ENCODE measurements at places on chromosomes 4 and X.

- no peak for DNase-seq
Measured at GRCh38 chr4:155403886-155404285, 27.1 kb upstream of the MAP9 start.

- no peak for DNase-seq
Measured at GRCh38 chrX:13334491-13334890, 14.6 kb upstream of the ATXN3L start.

DNA sequence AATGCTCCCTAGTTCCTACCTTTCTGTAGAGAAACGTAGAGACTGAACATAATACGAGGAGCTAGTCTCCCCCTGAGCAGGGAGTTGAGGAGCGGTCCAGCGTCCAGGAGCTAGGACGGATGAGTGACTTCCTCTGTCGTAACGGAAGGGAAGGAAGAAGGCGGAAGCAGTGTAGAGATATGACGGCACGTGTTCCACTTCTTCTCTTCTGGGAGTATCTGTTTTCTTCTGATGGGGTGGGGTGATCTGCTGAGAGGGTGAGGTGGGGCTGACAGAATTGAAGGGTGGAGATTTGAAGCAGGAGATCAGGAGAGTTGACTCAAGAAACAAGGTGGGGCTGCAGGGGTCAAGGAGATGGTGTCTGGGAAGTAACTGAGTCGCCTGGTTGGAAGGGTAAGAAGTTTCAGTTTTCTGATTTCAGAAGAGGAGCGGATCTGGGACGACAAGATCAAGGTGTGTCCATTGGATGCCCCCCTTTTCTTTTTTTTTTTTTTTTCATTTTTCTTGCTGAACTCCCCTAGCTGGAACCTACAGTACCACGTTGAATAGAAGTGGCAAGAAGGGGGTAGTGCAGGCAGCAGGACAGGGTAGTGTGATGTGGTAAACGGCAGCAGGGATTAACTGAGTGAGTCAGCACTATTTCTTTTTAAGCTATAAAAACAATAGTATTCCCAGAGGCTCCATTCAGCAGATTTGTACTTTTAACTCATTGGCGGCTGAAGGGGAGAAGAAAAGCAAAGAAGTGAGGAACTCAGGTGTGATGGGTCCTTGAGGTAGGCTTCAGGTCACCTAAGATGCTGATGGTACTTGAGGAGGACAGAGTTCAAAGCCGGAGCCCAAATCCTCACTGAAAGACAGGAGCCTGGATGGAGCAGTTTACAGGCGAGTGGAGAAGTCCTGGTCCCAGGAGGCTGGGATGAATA lies 50.8 kb upstream of the SETD7 start:
- no peak for DNase-seq

- DNase-seq, result no peak
Measured at GRCh38 chr4:930028-930551, 2.0 kb downstream of the GAK start.

GRCh38 chr4:7382634-7383014 lies 52.1 kb downstream of the PSAPL1 start:
- no peak for DNase-seq

GRCh38 chr4:28443801-28444412 lies 1583.3 kb downstream of the STIM2 start:
- DNase-seq, result no peak

GRCh38 chrX:75603833-75604232 lies 81.0 kb upstream of the ZDHHC15 start:
- DNase-seq, result no peak

GRCh38 chr4:25875281-25875745 lies 12.5 kb upstream of the SEL1L3 start:
- DNase-seq, result peak; percentile 77

DNA sequence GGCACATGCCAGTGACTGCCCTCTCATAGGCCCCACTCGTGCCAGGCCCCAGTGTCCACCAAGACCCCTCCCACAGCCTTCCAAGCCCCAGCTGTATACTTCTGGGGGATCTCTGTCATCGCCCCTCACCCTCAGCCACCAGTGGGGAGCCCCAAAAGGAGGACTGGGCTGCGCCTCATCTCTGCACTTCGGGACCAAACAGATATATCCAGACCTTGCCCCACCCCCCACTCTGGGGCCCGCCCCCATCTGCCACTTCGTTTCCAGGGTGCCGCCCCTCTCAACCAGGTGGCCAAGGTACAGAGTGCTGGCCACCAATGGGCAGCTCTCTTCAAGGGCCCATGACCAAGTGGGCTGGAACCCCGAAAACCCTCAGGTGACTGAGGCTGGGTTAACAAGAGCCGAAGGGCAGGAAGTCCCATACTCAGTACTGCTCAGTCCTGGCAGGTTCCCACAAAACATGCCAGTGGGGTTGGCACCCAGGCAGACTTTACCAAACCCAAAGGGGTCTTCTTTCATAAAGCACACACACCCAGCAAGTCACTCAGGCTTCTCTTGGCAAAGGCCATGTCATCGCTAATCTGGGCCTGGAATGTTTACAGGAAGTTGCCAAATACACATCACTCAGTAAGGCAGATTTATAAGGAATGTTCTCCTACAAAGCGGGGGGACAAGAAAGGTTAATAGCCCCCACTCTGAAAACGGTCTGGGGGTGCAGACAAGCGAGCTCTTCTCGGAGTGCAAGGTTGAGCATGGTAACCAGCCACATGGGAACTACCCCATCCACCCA lies 4.4 kb downstream of the ZFYVE28 start:
- no peak for DNase-seq

GRCh38 chr4:47215759-47216158 lies 184.4 kb downstream of the GABRB1 start:
- no peak for DNase-seq

- DNase-seq, result no peak
Measured at GRCh38 chrX:21821875-21822274, 17.5 kb upstream of the MBTPS2 start.

GRCh38 chrX:86047174-86047935 lies at the start of gene CHM:
Gene CHM (minus strand): TSS chrX:86047558. CDS start chrX:86047532, 26 bp downstream.
- DNase-seq, result peak; percentile 59

GRCh38 chrX:133465254-133465653 lies 50.0 kb upstream of the GPC4 start:
- DNase-seq, result no peak

DNA sequence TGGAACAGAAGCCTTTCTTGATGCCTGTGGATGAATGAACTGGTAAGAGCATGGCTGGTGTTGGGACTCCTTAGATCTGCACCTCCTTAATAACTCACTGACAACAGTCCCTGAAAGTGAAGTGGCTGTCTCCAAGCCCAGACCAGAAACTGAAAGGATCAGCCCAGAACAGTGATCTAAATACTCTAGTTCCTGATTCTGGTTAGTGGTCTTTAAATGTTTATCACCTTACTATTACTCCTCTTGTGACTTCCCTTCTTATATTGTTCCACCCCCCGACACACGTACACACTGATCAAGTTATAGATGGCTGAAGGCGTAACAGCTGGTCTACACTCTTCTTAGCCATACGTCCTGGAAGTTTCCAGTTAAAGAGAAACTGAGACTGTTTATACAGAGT lies 33.8 kb upstream of the ARMCX2 start:
- DNase-seq, result no peak

DNA sequence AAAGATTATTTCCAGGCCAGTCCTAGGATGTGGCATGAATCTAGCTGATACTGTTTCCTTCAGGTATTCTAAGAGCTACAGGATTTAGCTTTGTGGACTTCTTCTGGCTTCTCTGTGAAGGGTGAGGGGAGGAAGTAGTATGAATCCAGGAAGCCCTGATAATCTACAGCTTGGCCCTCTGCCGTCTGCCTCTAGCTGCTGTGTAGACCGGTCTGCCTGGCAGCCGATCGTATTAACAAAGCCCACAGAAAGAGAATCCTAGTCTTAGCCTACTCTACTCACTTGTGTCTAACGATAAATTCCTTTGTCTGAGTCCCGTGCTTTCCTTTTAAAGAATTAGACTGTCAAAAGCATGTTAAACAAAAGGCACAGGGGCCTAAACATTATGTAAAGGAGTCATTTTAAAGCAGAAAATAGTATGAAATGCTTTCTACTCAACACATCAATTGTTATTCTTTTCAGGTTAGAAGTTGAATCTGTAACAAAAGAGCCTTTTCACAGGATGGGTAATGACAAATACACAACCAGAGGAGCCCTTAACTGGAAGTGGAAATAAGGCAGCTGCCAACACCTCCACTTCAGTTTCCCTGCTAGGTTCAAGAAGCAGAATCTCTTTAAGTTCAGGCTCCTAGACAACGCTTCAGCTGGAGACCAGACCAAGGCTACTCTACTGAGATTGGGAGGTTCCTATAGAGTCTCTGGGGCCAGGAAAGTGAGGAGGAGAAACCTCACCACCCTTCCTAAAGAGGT lies 48.9 kb upstream of the UCP1 start:
- DNase-seq, result no peak

- DNase-seq, result no peak
Measured at GRCh38 chr4:145732001-145732815, 52.3 kb downstream of the C4orf51 start.

GRCh38 chrX:78555401-78555980 lies 103.6 kb downstream of the RTL3 start:
- DNase-seq, result no peak

- no peak for DNase-seq
Measured at GRCh38 chrX:13598877-13599276, 29.5 kb downstream of the EGFL6 start.

DNA sequence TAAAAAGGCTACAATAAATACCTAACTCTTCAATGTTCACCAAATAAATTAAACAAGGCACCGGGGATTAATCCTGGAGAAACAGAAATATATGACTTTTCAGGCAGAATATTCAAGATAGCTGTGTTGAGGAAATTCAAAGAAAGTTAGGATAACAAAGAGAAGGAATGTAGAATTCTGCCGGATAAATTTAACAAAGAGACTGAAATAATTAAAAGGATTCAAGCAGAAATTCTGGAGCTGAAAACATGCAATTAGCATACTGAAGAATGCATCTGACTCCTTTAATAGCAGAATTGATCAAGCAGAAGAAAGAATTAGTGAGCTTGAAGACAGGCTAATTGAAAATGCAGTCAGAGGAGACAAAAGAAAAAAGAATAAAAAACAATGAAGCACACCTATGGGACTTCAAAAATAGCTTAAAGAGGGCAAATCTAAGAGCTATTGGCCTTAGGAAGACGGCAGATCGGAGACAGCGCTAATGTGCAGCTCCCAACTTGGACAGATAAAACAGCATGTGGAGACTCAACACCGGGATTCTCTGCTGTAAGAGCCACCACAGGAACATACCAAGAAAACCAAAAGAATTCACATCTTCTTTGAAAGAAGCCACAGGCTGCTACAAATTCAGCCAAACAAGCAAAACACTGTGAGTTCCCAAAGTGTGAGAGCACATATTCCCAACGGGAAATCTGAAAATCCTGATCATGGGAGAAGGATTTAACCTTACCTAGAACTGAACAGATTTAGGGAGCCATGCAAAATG lies 1290.9 kb downstream of the PCDH18 start:
- DNase-seq, result no peak

DNA sequence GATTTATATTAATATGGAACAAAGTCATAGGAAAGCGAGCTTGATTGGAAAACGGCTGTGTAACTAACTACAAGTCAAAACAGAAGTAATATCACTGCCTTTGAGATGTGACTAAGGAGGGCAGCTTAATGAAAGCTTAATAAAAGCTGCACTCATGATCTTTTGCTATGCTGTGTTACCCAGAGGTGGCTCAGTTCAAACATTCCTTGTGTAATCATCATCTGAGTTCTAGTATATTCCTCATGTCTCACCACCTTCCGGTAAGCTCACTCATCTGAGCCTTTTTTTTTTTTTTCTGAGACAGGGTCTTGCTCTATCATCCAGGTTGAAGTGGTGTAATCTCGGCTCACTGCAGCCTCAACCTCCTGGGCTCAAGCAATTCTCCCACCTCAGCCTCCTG lies 5.0 kb downstream of the GRPEL1 start:
- no peak for DNase-seq

GRCh38 chr4:45079616-45080015 lies 353.3 kb upstream of the GNPDA2 start:
- DNase-seq, result no peak

GRCh38 chr4:144578681-144579080 lies 67.3 kb upstream of the HHIP start:
- no peak for DNase-seq

- no peak for DNase-seq
Measured at GRCh38 chr4:176032454-176032853, 33.2 kb upstream of the WDR17 start.

GRCh38 chrX:129359269-129359668 lies 164.0 kb downstream of the SMARCA1 start:
- no peak for DNase-seq

GRCh38 chr4:152965611-152966010 lies 29.5 kb downstream of the FHDC1 start:
- DNase-seq, result no peak

DNA sequence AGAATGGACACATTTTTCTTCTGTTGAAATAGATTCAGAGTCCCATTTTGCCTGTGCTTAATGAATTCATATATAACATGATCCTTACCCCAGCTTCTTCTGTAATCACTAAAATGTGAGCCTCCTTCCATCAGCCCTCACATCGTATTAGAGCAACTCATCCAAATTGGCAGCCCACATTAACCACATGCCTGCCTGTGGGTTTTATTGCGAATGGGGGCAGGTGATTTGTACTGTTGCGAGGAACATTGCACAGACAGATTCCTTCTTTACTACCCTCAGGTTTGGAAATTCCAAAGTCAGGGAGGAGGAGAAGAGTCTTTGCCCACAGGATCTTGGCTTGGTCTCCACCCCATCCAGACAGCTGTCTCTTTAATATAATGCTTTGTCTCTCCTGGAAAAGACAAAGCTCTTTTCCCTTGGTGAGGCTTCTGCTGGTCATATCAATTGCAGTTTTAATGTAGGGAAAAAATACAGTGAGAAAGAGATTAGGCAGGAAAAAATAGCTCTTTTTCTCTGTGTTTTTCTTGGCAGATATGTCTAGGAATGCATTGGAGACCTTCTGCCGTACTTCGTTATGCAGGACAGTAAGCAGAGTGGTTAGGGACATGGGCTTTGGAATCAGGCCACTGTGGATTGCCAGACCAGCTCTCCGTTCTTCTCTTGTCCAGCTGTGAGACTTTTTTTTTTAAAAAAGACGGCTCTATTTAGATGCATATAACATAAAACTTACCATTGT lies 371.2 kb downstream of the AFF2 start:
- no peak for DNase-seq

DNA sequence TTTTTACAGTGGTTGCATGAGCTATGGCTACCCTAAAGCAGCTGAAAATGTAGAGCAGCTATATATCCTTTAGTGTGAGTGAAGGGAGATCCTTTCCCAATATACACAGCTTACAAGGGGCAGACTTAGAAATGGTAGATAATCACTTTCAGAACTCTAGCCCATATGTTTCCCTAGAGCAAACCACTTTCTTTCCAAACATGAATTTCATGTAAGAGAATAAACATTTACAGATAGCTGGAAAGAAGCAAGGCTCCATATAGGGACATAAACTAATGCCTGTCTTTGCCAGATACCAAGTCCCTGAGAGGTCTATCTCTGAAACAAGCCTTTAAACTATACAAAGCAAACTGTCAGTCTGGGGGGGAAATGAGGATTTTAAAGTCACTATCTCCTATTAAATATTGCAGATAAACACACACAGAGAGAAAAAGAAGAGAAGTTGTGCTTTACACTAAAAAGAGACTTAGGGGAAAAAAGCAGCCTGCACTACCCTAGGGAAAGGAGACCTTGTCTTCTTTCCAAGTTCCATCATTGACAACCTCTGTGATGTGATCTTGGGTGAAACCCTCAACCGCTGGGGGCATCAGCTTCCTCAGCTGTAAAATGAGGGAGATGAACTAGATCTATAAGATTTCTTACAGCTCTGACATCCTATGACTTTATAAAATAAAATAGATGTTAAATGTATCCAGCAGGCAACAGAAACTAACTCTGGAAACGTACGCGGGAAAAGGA lies 73.6 kb downstream of the TMEM156 start:
- DNase-seq, result no peak

Measured in GM06990 (cell line).